ENCODE measurements at places on chromosomes 4 and X. TPM values are rescaled to one million over a fixed set of nuclear protein-coding genes. Genes with fewer than 3 reads are reported as not detected.

Gene SMIM31
- not detected for total RNA-seq

DNA sequence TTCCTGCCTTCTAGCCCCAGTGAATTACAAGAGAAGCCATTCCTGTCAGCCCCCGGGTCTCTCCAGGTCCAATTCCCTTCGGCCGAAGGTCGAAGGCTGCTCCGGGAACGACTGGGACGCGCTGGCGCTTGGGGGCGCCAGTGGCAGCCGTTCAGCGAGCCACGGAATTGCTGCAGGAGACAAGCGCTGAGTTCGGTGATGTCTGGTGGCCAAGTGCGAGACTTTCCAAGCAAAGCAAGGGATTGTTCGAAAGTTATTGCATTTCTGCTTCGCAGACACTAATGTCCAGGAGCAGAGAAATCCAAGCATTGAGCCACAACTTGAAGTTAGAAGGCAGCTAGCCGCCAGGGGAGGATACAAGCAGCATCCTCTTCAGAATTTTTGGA lies 1.1 kb upstream of the DKK2 start:
- no peak for DNase-seq
- no peak overlapping the region for H3K27ac ChIP-seq
- H3K27me3 ChIP-seq: peaks cover 78% of the 10 kb centered on the region
- H3K4me3 ChIP-seq: peak overlapping the region; percentile 90

DNA sequence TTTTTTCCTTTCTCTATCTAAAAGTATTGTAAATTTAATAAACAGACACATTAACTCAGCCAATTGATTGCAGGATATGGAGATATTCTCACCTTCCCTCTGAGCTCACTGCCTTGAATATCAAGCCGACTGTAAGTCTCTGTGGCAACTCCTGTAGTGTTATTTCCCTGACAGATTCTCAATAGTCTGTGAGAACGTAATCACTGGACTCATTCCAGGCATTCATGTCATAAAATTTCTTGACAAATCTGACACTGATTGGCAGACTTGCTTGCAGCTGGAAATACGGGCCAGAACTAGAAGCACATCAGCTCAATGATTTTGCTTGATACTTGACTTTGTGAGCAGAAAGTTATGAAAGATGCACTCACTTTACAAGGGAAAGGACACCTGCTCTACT lies 29.6 kb downstream of the FAM47B start:
- H3K27ac ChIP-seq: no peak overlapping the region
- H3K27me3 ChIP-seq: no peaks in the 10 kb centered on the region
- no peak for DNase-seq
- no peaks in the 10 kb centered on the region for H3K36me3 ChIP-seq
- no peaks in the 10 kb centered on the region for H3K4me1 ChIP-seq
- H3K4me3 ChIP-seq: no peak overlapping the region

DNA sequence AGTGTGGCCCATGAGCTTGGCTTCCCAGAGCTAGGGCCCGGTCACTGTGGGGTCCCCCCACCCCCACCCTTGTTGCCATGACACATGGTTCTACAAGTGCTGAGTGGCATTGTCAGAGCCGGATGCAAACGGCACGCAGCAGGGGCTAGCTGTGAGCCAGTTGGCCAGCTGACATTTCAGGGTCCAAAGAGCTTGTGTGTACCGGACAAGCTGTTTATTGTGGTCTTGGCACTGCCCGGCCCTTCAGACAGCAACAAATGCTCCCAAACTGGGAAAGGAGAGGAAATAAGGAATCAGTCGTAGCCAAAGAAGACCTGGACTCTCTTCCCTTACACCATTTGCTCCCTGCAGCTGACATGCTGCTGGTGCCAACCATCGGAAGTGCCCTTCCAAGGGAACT lies 36.8 kb downstream of the TSC22D3 start:
- H3K4me3 ChIP-seq: no peak overlapping the region
- DNase-seq: no peak
- H3K36me3 ChIP-seq: no peaks in the 10 kb centered on the region
- H3K27me3 ChIP-seq: no peaks in the 10 kb centered on the region
- H3K27ac ChIP-seq: peak overlapping the region; percentile 24
- H3K4me1 ChIP-seq: peaks cover 16% of the 10 kb centered on the region
